ENCODE measurements at places on chromosomes 5 and 9.

DNA sequence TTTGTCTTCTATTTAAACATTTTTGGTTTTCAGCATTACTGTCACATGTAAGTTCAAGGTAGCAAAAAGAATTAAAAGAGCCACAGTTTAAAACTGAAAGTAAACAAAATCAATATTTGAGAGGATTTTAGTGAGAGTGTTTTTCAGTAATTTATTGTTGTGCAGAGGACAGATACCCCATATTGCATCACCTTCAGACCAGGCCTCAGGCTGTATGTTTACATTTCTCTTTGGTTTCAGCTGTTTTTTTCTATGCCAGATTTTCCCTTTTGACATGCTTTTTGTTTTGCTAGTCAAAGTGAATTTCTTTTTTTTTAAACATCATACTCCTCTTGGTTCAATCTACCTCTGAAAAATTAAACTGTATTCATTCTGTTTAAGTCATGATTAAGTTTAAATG, 47.2 kb downstream of the MAST4 start:
- DNase-seq = no peak

- no peak for DNase-seq
These were observed 2.4 kb upstream of the OMD start for GRCh38 chr9:92426501-92427145.

DNA sequence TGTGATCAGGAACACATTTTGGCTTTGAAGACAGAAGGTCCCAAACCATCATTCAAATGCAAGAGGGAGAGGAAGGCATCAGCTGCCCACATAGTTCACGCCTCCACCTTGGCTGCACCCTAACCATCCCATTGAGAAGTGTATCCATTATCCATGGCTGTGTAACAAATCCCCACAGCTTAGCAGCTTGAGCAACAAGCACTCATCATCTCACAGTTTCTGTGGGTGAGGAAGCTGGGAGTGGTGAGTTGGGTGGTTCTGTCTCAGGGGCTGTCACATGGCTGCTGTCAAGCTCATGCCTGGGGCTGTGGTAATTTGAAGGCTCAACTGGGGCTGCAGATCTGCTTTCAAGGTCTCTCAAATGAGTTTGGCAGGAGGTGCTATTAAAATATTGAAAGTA, 23.0 kb upstream of the CEP72 start:
- DNase-seq = no peak

DNA sequence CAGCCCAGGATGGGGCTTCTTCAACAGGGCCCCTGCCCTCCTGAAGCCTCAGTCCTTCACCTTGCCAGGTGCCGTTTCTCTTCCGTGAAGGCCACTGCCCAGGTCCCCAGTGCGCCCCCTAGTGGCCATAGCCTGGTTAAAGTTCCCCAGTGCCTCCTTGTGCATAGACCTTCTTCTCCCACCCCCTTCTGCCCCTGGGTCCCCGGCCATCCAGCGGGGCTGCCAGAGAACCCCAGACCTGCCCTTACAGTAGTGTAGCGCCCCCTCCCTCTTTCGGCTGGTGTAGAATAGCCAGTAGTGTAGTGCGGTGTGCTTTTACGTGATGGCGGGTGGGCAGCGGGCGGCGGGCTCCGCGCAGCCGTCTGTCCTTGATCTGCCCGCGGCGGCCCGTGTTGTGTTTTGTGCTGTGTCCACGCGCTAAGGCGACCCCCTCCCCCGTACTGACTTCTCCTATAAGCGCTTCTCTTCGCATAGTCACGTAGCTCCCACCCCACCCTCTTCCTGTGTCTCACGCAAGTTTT, 23.6 kb downstream of the PCDHGC5 start:
- DNase-seq = peak; percentile 80

DNA sequence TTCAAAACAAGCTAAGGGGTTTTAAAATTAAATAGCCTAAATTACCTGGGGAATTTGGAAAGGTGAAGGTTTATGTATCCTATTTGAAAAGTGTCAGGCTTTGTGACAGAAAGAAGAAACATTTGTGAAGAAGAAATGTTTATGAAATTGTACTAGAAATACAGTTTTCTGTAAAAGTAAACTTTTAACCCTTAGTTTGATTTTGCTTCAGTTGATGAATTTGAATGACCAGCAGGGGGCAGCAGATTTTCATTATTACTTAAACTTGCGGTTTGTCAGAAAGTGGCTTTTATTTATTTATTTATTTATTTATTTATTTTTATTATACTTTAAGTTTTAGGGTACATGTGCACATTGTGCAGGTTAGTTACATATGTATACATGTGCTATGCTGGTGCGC, 58.1 kb downstream of the NNT start:
- DNase-seq = no peak

DNA sequence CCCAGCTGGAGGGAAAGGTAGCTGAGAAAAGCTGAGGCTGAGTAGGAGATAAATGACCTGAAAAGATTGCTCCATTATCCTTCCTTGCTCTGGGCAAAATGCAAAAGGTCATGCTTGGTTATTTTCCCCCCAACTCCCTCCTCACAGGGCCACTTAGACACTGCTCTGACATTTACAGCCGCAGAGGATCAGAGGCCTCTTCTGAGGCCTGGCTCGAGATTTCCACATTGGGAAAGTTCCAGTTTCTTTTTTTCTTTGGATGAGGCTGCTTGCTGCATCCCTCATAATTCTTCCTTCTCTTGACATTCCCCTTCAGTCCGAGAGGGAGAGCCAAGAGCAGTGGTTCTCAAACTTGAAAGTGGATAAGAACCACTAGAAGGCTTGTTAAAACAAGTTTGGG, 60.1 kb upstream of the HSPA9 start:
- no peak for DNase-seq

DNA sequence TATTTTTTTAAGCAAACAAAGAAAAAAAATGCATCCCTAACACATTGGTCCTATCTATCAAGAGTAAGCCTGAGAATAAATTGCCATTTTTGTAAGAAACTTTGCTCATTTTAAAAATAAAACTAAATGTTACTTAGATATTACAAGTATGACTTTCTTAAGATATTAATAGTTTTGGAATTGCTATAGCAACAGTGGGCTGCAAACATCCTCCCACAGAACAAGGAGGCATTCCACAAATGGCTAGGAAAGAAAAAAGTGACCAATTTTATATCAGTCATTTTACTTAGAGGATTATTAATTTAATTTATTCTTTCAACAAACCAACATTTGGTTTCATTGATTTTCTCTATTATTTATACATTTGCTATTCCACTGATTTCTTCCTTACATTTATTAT, 63.7 kb downstream of the LURAP1L start:
- no peak for DNase-seq

GRCh38 chr5:16867577-16867953, 68.5 kb downstream of the MYO10 start:
- no peak for DNase-seq

DNA sequence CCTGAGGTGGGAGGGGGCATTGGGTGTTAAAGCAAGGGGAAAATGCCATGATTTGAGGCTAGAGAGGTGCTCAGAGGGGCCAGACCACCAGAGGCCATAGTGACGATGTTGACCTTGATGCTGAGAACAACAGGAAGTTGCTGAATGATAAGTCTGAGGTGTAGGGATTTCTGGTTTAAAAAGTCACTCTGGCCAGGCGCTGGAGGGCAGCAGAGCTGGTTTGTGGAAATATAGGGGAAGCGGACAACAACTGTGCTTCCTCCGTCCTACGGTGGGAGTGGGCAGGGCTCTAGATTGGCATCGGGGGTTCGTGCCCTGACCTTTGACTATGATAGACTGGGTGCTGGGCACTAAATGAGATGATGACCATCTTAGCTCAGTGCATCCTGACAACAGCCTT, 44.7 kb downstream of the STOM start:
- DNase-seq = no peak

DNA sequence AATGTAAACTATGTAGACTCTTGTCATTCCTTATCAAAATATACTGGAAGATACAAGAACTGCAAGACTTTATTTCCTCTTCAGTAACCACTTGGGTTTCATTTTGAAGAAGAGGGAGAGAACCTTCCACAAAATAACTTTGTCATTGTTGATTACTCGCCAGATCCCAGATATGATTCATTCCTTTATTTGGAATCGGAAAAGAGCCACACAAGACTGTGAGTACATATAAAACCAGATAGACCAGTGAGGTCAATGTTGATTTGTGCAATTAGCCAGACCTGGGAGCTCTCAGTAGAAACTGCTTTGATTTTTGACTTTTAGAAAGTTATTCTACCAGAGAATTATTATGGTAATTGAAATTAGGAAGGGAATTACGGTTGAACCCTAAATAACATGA, 146.1 kb downstream of the TMEM167A start:
- DNase-seq = no peak

GRCh38 chr9:136712690-136713544, 545 bp downstream of the DIPK1B start:
- no peak for DNase-seq

- no peak for DNase-seq
These were observed 33.1 kb downstream of the BTF3 start for GRCh38 chr5:73531356-73531755.

GRCh38 chr5:146751781-146752401, 126.7 kb downstream of the PPP2R2B start:
- no peak for DNase-seq

DNA sequence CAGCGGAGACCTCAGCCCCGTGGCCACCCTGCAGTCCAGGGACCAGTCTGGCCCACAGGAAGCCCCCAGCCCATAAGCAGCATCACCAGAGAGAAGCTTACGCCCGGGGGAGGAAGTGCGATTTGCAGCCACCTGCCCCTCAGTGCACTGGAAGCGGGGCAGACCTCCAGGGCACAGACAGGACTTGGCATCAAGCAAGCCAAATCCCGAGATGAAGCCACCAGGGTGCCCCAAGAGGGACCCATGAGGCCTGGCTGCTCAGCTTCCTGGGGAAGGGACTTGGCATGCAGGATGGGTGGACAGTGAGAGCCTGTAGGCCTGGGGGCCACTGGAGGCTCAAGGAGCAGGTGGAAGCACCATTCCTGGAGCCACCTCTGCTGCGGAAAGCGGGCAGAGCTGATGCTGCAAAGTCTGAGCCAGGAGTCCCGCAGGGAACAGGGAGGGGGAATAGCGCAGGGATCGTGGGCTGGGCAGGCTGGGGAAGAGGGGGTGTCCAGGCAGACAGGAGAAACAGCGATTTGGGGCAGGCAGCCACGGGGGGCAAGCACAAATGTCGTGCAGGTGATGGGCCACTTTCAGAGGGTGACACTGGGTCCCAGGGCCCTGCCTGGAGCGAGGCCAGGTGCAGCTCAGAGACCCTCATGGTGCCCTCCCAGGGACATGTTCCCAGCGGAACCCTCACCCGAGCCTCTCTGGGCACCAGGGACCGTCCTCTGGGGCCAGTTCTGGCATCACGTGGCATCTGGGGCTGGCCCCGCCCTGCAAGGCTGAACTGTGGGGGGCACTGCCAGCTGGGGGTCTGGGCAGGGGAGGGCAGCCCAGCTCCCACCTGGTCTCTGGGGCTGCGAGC, 3.2 kb downstream of the LRRC26 start:
- DNase-seq = no peak

GRCh38 chr9:112819635-112820496, 69.3 kb downstream of the SNX30 start:
- no peak for DNase-seq

DNA sequence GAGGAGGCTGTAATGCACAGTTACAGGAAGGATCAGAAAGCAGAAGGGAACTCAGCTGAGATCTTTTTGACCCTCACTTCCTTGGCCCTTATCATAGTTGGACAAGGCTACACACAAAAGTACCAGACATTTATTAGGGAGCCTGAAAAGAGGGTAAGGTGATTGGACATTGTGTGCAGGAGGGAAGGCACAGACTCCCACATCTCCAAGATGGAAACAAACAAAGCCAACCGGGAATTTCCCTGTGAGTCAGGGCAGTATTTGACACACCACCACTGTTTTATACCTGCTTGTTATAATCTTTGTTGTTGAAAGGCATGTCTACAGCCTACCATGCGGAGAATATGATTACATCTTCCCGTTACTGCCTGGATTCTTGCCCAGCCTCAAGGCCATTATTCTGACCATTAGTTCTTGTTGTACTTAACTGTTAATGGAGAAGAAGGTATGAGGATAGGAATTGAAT, 3.0 kb upstream of the CCNG1 start:
- no peak for DNase-seq

GRCh38 chr5:176517053-176517661, 20.0 kb downstream of the RNF44 start:
- DNase-seq = no peak

DNA sequence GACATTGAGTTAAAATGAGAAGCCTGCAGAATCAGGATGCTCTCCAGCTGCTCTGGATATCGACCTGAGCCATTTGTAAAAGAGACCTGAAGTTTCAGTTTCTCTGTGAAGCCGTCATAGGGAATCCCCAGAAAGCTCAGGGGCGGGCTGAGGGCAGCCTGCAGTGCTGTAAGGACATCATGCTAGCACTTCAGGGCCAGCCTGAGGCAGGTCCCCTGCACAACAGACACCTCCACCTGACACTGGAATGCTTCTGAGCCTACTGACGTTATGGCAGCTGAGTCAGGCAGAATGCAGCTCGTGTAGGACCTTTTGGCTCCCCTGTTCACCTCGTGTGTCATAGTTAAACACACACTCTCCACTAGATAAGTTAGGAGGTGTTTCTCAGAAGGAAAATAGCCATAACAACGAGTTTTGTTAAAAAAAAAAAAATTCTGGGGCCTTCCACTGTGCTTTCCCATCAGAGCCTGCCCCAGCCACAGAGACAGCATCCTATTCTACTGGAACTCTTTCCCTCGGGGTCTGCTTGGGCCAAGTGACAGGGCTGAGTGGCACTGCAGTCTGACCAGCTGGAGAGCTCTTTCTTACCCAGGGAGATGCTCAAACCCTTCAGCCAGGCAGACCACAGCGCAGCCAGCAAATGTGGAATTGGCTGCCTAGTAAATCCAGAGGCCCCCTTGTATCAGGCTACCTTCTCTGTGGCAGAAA, 354.9 kb downstream of the DIRAS2 start:
- no peak for DNase-seq

- peak; percentile 17 for DNase-seq
These were observed 720 bp downstream of the NADK2 start for GRCh38 chr5:36240779-36241630.

DNA sequence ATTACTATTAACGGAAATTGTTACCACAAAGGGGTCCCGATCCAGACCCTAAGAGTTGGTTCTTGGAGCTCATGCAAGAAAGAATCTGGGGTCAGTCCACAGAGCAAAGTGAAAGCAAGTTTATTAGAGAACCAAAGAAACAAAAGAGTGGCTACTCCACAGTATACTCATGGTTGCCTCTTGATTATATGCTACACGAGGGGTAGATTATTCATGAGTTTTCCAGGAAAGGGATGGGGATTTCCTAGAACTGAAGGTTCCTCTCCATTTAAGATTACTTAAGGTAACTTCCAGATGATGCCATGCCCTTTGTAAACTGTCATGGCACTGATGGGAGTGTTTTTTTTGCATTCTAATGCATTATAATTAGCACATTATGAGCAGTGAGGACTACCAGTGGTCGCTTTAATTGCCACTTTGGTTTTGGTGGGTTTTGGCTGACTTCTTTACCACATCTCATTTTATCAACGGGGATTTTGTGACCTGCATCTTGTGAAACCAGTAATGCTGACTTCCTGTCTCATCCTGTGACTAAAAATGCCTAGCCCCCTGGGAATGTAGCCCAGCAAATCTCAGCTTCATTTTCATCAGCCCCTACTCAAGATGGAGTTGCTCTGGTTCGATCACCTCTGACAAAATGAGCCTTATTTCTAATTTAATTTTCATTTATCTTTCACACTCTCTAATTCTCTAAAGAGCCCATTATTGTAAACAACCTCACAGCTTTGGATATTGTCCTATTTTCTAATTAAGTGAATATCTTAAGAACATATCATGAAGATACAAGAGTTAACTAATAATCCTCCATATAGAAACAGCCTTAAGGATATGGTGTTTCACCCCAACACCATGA, 336.3 kb downstream of the RASEF start:
- no peak for DNase-seq
